ENCODE measurements at places on chromosomes 1 and 21.
A peak's percentile ranks its signal among the peaks of the same experiment; 100 is the strongest.

GRCh38 chr1:184827600-184828368, 73.1 kb upstream of the EDEM3 start:
- no peak for DNase-seq

GRCh38 chr1:94298861-94299260, 61.5 kb upstream of the ARHGAP29 start:
- DNase-seq = no peak

GRCh38 chr21:46195595-46196195, 11.4 kb upstream of the SPATC1L start:
- DNase-seq = no peak

- peak; percentile 37 for DNase-seq
Measured at GRCh38 chr1:36942148-36942547, 92.2 kb downstream of the GRIK3 start.

GRCh38 chr1:54398963-54399528, 7.1 kb downstream of the SSBP3 start:
- no peak for DNase-seq

GRCh38 chr21:20730441-20730840, 267.8 kb upstream of the NCAM2 start:
- DNase-seq = no peak

- DNase-seq = no peak
Measured at GRCh38 chr1:209617755-209618154, 34.2 kb downstream of the CAMK1G start.

- DNase-seq = no peak
Measured at GRCh38 chr1:54548389-54549044, 489 bp downstream of the ACOT11 start.

DNA sequence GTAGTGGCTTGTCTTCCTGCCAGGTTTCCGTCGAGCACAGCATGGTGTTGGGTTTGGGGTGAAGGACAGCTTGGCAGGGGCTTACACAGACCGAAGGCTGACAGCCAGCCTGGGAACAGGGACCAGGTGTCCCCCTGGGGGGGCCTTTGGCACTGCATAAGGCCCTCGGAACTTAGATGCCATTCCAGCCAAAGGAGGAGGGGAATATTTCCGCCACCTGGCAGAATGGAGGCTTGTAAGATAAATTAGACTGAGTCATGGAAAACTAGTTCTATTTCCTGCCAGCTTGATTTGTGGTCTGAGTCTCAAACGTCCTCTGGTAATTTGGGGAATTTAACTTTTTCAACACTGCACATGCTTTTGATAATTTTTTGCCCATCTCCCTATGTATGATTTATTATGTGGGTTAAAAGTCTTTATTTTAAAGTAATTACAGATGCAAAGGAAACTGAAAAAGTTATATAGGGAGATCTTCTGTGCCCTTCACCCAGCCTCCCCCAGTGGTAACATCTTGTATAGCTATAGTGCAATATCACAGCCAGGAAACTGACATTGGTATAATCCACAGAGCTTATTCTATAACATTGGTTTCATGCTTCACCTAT, 11.5 kb upstream of the TMEM51 start:
- no peak for DNase-seq

DNA sequence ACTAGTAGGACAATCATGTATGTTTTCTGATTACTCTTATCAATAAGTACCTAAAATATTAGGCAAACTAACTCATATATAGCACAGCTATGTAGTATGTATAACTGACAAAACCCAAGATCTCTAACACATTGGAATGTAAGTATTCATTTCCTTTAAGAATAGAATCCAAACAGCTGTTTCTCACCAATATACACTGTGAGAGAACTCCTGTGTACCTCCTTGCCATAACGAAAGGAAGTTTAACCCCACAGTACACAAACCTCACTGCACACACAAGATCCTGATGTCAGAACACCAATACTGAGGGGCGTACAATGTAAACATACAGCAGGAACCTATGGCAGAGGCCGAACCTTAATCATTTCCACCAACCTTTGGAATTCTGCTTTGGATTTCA, 113.0 kb downstream of the SMYD3 start:
- DNase-seq = no peak

- no peak for DNase-seq
Measured at GRCh38 chr1:26158908-26159742, at the start of gene FAM110D. FAM110D (plus strand) TSS chr1:26159079; CDS start chr1:26161292, 2,213 bp downstream.

- no peak for DNase-seq
Measured at GRCh38 chr1:57003398-57004139, 37.8 kb upstream of the C8B start.

DNA sequence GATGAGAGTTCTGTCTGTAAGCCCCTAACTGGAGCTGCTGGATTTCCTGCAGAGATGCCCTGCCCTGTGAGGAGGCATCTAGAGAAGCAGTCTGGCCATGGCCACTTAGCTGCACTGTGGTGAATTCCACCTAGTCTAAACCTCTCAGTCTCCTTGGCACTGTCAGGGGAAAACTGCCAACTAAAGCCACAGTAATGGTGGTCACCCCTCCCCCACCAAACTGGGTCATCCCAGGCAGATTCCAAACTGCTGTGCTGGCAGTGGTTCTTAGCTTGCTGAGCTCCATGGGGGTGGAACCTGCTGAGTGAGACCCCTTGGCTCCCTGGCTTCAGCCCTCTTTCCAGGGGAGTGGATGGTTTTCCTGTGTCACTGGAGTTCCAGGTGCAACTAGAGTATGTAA, 740.6 kb downstream of the RWDD3 start:
- DNase-seq = no peak

- DNase-seq = no peak
Measured at GRCh38 chr1:6672558-6672957, 29.1 kb downstream of the DNAJC11 start.

DNA sequence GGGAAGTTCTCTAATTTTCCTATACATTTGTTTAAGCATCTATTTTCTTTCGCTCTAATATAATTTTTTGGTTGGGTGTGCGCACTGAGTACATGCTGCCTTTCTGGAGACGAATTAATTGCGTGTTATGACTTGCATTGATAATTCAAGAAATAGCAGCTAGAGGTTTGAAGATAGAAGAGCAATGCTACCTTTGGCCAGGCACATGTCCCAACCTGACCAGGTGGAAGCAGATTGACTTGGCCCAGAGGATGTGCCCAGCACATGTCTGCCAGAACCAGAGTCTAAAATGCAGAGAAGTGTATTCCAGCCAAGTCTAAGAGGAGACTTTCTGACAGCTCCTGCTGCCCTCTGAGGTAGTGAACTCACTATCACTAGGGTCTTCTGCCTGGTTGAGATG, 114.3 kb downstream of the SLC35F3 start:
- no peak for DNase-seq

DNA sequence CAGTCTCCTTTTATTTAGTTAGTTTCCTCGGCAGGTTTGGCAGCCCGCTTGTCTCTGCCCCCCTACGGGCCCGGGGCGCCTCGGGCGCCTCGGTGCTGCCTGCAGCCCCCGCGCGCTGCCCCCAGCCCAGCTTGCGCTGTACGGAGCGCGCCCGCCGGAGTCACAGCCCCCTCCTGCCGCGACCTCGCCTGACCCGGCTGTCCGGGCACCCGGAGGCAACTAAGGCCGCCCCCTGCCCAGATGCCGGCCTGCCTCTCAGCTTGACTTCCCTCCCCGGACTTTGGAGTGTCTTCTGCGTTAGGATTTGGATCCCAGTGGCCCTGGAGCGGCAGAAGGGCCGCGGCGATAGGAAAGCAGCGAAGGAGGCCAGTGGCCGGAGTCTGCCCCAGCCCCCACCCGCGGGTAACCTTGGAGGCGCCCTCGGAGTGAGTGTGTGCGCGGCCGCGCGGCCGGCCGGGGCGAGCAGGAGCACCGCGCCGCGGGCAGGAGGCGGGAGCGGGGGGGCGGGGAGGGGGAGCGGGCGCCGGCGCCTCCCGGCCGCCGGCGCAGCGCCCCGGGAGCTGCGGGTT, 7.6 kb downstream of the CDKN2C start:
- no peak for DNase-seq

DNA sequence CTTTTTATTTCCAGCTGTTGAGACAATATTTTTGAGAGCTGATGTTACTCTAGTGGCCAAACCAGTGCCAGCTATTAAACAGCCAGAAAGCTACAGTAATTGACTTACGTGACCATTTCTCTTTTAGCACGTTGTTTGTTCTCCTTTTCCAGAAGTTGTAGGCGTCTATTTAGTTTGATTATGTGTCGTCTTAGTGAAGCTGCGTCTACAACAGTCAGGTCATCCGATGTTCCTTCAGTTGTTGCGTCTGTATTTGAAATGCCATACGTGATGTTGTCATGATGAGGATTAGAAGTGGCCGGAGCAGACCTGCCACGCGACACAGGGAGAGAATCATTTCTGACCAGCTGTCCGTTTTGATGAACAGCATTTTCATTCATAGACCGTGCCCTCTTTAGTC, 38.2 kb downstream of the TMEM51 start:
- no peak for DNase-seq

- DNase-seq = no peak
Measured at GRCh38 chr21:44364151-44365053, 11.0 kb downstream of the TRPM2 start.

GRCh38 chr1:7560128-7560527, 211.0 kb upstream of the VAMP3 start:
- DNase-seq = no peak

- DNase-seq = no peak
Measured at GRCh38 chr1:205547936-205548827, 43.7 kb downstream of the CDK18 start.

DNA sequence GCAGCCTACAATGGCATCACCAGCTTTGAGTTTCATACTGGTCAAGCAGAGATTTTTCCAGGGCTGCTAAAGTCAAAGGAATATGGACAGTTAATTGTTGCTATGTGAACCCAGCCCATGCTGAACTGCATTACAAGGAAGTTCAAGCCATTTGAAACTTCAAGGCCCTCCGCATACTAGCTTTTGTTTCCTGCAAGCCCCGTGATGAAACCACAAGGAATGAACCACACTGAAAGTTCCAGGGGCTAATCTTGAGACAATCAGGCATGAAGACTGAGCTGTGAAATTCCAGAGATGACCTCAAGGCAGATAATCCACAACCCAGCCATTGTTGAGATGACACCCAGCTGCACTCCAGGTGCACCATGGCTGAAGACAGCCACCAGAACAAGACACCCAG, 180.8 kb downstream of the C1orf21 start:
- DNase-seq = no peak

GRCh38 chr1:226638001-226638601, 89.5 kb downstream of the STUM start:
- no peak for DNase-seq

DNA sequence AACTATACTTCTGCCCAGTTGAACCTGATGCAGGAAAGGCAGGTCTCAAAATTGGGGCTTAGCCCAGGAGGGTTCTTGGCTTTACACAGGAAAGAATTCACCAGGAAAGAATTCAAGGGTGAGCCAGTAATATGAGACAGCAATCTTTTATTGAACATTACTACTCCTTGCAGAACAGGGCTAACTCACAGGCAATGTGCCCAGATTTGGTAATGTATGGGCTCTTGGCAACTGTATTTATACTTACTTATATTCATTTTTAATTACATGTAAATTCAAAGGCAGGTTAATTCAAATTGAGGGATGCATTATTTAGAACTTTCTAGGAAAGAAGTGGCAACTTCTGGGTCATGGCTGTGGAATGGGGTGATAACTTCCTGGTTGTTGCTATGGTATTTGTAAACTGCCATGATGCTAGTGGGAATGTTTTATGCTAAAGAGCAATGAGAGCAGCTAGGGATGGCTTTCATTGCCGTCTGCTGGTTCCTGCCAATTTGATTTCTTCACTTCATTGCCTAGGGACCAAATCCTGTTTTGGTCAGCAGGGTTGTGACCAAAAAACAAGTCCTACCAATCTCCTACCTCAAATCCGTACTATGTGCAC, 107.5 kb downstream of the CHRM3 start:
- DNase-seq = no peak

GRCh38 chr1:218939095-218939494, 234.6 kb upstream of the LYPLAL1 start:
- no peak for DNase-seq

Data from DMS79 treated with DMSO at 0.1 percent for 48 hours (cell line).